ENCODE measurements at places on chromosomes 13 and 19.
A peak's percentile ranks its signal among the peaks of the same experiment; 100 is the strongest.

DNA sequence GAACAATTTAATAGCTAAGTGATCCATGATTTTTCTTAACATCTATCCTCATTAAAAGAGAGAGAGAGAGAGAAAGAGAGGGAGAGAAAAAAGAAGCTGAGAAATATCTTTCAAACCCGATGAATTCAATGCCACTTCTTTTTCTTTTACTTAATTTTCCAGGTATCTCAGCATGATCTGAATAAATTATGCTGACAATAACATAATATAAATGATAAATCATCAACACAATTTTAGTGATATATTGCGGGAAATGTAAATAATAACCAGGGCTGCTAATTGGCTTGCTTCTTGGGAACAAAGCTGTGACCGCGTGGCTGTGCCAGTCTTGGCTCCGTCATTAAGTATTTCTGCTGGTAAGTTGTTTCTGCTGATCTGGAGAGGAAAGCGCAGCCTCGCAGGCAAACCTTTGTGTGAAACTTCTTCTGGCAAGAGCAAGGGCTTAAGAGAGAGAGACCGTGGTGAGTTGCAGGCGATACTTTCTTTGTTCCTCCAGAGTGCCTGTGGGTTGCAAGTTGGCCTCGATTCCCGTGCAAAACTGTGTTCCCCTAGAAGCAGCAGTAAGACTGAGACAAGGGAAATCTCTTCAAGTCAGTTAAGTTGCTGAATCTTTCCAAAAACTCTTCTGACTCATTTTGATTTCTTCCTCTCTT is 489.1 kb upstream of the TSHZ3 start:
- no peak for DNase-seq

DNA sequence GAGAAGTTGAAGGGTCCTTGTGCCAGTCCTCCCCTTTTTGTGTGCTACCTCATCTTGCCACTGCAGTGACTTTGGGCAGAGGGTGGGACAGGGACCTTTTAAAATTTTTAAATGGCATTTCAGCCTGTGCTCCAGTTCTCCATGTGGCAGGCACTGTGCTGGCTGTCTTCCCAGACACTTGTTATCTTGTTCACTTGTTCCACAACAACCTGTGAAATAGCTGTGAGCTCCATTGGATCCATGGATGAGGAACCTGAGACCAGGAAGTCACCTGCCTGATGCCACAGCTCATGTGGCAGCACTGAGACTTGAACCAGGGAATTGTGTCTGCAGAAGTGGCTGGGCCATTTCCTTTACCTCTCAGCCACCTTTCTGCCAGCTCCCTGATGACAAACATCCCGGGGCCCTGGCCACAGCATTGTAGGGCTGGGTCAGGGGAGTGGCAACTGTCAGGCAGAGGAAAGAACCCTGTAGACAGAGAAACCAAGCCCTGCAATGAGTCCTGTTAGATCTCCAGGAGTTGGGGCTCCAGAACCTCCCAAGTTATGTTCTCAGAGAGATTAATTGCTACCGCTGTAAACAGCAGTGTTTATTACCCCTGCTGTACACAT is 6.4 kb downstream of the EGLN2 start:
- DNase-seq = no peak

- DNase-seq = no peak
Measured at GRCh38 chr13:20942938-20943559, 40.5 kb upstream of the XPO4 start.

DNA sequence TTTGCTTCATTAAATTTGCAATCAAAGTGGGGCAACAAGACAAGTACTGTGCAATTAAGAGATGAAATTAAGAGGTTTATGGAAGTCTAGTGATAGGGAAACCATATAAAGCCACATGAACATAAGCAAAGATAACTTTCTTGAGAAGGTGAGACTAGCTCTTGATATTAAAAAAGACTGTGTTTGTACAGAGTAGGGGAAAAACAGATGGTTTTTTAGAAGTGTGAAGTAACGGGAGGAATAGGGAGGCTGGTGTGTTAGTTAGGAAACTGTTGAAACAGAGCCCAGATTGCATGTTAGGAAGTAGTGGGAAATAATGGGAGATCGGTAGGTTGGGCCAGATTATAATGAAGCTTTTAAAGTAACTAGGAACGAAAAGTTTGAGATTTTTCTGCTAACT is 149.8 kb upstream of the FREM2 start:
- DNase-seq = no peak

DNA sequence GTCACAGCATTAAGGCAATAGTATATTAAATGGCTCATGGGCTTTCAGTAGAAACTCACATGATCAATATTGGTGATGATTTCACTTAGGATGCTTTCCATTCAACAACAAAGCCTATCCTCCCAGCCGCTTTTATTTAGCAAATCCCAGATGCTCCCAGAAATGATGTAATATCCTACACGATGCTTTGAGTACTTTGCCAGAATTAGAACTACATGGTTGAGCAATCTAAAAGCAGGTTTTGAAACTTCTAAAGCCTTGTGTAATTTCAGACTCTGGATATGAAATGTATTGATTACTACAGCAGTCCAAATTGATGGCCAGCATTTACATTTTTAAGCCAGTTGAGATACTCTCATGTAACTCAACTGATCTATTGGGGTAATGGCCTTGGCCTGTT is 13.6 kb downstream of the DLEU7 start:
- DNase-seq = no peak

- DNase-seq = no peak
Measured at GRCh38 chr13:21071015-21071414, 9.6 kb upstream of the LATS2 start.

DNA sequence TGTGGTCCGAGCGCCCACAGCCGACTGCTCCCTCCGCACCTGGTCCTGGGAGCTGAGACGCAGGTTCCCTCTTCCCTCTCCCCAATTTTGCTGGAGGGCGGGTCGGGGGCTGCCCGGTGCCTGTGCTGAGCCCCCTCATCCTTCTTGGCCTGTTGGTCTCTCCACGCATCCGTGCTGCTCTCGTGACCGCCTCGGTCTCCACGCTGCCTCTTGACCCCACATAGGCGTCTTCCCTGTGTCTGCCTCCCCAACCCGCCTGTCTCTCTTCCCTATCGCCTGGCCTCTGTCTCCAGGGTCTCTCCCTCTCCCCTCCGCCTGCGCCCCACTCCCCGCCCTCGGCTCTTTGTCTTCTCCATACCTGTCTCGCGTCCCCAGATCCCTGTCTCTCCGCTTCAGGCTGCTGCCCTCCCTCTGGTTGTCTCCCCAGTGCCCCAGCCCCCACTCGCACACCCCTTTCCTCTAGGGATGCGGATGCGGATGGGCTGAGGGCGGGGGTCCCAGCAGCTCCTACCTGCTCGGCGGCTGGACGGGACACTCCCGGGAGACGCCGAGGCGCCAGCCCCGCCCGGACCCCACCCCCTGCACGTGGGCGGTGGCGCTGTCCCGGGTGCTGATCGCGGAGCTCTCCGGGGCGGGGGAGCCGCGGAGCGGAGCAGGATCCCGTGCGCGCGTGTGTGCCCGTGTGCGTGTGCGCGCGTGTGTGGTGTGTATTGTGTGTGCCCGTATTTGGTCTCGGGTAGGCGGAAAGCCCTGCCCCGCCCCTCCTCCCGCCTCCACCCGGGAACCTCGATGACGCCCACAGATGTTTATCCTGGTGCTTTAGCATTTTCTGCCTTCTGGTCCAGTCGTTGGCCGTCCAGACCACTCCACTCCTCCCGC is at the start of gene SYT5:
Gene SYT5, minus strand, starts transcription at position 684 of the 879 bp plus-strand sequence. CDS start 1,248 bp downstream, outside the sequence.
- peak; percentile 97 for DNase-seq

DNA sequence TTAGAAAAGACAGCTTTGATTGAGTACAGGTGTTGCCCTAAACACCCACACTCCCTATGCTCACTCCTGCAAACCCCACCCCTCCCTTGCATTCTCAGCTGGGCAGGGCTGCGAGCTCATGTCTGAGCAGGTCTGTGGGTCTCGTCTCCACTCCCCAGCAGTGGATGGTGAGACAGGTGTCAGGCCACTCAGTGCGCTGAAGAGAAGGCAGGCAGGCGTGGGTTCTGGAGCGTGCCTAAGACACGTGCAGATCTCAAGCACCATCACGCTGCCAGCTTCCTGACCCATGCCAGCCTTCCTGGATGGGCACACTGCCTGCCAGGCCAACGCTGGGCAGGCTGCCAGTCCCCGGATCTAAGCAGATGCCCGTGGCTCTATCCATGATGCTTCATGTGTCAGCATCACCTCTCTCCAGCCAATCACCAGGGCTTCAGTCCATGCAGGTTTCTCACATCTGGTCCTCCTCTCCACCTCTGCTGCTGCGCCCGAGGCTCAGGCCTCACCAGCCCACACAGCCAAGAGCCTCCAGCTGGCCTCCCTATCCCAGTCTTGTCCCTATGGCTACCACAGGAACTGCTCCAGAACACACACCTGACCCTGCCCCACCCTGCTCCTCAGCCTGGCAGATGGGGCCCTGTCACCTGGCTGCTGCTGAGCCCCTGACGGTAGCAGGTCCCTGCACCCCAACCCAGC is 42.6 kb downstream of the EPS15L1 start:
- DNase-seq = no peak

- DNase-seq = no peak
Measured at GRCh38 chr19:13228561-13228960, 78.3 kb downstream of the IER2 start.

DNA sequence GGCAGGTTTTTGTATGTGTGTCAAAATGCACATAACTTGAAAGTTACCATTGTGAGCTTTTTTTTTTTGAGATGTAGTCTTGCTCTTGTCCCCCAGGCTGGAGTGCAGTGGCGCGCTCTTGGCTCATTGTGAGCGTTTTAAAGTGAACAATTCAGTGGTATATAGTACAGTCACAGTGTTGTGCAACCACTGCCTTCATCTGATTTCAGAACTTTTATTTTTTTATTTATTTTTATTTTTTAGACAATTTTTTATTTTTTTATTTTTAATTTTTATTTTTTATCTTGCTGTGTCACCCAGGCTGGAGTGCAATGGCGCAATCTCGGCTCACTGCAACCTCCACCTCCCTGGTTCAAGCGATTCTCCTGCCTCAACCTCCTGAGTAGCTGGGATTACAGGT is 15.0 kb downstream of the SLC25A42 start:
- no peak for DNase-seq

- no peak for DNase-seq
Measured at GRCh38 chr19:40560092-40560507, 16.6 kb upstream of the SHKBP1 start.

DNA sequence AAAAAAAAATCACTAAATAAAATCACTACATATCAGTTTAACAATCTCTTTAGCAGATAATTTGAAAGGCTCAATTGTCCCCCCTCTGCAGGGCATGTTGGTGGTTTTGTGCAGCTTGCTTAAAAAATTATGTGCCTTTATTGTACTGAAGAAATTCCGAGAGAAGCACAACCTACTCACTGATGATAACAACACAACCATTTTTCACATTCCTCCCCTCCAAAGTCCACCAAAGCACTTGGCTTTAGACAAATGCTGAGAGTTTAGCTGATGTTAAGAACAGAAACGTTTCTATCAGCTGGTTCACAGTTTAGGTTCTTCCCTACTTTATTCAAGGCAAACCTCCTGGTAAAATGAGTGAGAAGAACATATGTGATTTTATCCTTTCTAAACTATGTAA is 923 bp downstream of the DOCK9 start:
- DNase-seq = no peak

GRCh38 chr13:107295416-107296140 is 727.6 kb upstream of the ARGLU1 start:
- no peak for DNase-seq

Measured in iPS-NIHi11 (cell line).